CD4-positive, alpha-beta T cell treated with Interleukin-4 for 4 hours (primary cell): ENCODE measurements at places on chromosomes 3 and 15.

DNA sequence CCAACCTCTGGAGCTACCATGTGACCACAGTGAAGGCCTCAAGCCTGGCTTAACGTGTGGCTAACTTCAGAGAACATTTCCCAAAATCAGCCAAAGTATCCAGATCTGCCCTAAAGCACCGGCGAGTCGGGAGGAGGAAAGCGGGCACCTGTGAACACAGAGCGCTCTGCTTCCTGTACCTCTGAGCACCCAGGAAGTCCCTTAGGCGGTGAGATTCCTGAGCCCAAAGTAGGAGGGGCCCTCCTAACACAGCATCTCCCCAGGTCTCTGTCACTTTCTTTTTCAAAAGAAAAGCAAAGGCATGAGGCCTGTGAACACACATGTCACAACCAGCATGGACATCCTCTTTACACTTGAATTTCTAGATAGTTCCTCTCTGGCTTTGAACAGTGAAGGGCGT, 944 bp upstream of the EIF4E3 start:
- peak; percentile 71 for DNase-seq

DNA sequence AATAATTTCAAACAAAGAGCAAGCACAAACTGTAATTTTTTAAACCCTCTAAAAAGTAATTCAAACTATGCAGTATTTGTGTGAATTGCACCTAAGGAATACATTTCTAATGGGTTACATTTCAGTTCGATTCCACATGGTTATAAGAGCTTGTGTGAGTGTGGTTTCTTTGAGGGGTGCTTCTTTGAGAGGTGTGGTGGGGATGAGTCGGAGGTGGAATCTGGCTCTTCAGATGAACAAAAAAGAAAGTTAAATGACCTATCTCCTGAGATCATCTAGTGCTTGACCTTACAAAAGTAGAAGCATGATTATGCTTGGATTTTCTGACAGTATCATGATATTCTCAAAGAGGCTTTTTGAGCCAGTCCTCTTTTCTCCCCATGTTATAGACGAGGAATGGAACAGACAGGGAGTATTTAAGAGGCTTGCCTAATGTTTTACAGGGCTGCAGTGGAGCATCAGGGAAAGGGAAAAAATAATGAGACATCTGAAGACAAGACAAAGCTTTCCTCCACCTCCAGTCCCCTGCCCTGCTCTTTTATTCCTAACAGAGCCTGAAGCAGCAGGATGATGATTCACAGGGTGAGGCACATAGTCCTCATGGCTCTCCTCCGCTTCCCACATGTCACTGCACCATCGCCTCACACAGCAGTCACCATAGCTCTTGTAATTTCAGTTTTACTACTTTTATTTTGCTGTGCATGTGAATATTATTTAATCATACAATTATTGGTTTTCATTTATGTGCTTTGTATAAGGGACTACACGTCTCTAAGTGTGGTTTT, 82.0 kb downstream of the LYSMD4 start:
- DNase-seq: no peak

GRCh38 chr3:11593318-11594034, 50.2 kb downstream of the VGLL4 start:
- DNase-seq: no peak

DNA sequence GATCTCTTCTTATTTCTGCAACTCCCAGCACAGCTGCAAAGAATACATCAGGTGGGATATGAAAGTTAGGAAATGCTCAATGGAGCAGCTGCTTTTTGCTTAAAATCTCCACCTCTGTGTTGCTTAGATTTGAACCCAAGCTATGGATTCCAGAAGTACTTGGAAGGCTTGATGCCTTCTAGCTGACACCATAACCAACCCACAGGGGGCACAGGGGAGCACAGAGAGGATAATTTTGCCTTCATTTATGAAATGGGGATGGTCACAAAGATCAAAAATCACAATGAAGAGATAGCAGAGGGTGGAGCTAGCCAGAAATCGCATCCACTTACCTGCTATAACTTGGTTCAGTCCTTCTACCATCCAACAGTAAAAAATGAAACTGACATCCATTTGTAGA, 75.7 kb downstream of the DUT start:
- DNase-seq: no peak

DNA sequence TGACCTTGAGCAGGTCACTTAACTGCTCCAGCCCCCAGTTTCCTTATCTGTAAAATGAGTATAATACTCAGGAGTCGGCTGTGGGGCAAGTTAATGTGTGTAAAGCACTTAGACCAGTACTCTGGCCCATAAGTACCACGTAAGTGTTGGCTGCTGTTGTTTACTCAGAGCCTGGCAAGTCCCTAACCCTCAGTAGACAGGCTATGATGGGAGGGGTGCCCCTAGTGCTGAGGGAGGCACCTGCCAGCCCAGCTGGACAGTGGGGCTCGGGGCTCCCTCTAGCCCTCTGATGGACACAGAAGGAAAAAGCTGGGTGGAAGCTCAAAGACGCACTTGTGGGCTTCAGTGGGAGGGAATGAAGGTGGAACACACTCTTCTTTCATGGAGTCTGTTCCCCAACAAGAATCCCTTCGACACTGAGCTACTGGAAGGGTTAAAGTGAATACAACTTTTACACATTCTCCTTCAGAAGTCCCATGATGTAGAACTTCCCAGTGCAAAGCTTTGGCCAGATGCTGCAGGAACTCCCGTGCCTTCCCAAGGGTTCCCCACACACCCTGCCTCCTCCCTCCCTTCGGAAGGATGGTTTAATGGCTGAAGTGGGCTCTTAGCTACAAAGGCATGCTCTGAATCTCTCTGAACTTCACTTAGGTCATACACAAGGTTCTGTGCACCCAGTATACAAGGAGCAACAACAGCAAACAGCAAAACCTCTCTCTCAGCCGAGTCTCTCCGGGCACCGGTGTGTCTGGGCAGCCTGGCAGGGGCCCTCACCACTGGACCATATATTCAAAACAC, 25.4 kb downstream of the TMEM44 start:
- no peak for DNase-seq

- no peak for DNase-seq
Observed at GRCh38 chr3:154776549-154777225, 303.4 kb upstream of the MME start.

GRCh38 chr3:58524326-58524888, 12.6 kb downstream of the ACOX2 start:
- DNase-seq: no peak

DNA sequence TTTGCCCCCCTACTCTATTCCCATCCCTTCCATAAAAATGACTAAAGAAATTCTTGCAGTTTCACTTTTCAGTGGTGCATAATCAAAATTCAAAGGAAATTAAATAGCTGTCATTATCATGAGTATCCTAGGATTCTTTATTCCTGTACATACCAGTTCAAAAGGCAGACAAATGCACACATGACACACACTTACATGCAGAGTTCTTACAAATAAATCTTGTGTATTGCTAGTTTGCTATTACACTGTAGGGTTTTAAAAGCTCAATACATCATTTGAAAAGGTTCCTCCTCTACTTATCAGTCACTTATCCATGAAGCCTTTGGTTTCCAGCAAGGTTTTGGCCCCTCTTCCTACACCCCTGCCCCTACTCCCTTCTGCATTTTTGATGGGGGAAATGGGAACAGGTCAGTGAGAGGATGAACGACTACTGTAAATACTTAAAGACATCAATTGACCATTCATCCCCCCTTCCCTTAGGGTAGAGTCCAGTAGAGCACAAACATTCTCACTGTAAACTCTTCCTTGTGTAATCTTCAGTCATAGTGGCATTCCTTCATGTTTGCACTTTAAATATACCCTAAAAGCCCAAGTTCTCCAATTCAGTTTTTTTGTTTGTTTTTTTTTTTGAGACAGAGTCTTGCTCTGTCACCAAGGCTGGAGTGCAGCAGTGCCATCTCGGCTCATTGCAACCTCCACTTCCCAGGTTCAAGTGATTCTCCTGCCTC, 92.6 kb downstream of the SUCLG2 start:
- DNase-seq: no peak

- no peak for DNase-seq
Observed at GRCh38 chr15:40430271-40430805, 10.4 kb upstream of the BAHD1 start.

GRCh38 chr3:65689436-65689835, 349.3 kb downstream of the MAGI1 start:
- DNase-seq: no peak

- no peak for DNase-seq
Observed at GRCh38 chr3:58260733-58261132, 23.1 kb downstream of the ABHD6 start.

DNA sequence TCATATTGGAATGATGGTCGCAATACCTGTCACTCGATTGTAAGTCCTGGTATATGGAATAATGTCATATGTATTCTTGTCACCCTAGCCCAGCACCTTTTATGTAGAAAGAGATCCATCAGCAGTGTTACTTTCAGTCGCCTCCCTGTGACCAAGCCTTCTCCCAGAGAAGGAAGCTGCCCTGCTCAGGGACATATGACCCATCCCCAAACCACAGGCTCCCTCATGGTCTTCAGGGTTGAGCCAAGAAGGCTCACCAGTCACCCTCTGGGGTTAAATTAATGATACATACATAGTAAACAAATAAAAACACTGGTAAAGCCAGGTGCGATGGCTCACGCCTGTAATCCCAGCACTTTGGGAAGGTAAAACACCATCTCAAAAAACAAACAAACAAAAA, 4.6 kb upstream of the MFGE8 start:
- no peak for DNase-seq

DNA sequence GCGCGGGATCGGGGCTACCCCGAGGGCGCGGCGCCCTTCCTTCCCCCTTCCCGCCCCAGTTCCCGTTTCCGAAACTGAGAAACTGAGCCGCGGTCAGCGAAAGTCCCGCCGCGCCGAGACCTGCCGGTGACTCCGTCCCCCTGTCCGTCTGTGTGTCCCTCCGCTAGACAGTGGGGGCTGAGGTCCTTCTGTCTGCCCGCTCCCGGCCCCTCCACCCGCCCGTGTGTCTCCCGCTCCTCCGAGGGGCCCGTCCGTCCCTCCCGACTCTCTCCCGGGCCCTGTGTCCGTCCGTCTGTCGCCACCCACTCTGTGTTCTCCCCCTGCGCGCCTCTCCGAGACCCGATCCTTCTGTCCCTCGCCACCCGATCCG, 426 bp downstream of the PRKCD start:
- DNase-seq: no peak

DNA sequence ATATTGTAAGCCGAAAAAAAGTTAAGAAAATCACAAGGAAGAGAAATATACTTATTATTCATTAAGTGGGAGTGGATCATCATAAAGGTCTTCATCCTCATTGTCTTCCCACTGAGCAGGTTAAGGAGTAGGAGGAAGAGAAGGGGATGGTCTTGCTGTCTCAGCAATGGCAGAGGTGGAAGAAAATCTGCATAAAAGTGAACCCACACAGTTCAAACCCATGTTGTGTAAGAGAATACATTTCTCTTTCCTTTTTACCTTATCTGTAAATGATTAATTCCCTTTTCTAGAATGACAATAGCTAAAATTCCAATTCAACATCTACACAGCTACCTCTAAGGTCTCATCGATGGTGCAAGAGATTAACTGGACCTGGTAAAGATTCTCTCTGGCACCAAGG, 904.6 kb downstream of the EPHA3 start:
- no peak for DNase-seq

- no peak for DNase-seq
Observed at GRCh38 chr3:106168962-106169750, 300.3 kb upstream of the CBLB start.

GRCh38 chr15:49875392-49875791, 243.6 kb downstream of the ATP8B4 start:
- no peak for DNase-seq

DNA sequence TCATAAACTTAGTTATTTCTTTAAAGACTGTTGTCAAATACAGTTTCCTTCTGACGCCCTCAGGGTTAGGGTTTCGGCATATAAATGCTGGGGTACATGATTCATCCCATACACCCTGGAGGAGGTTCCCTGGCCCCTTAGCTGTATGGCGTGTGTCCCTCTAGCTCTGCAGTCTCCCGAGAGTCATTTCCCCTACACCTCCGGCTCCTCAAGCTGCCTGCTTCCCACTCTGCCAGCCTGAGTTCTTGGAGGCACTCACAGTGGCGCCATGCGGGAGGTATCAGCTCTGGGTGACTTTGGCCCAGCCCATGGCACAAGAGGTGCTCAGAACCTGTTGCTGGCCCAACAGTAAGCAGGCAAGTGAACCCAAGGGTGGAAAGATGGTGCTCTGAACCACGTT, 70.2 kb upstream of the TRPM1 start:
- no peak for DNase-seq

DNA sequence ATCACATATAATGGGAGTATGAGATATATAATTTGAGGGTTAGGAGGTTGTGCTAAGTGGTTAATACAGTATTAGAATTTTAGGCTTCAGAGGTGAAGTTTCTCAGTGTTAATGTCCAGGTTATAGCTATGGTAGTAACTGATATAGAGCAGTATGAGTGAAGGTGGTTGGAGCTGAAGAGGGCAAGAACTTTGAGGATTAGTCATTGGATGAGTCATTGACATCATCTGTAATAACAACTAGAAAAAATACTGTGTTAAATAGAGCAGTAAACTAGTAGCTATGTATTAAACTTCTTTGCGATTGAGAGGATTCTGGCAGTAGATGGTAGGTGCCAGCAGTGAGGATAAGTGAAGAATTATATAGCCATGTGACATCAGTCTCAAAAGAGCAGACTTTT, 47.5 kb upstream of the EIF3J start:
- peak; percentile 33 for DNase-seq

- no peak for DNase-seq
Observed at GRCh38 chr15:35028235-35028984, 40.3 kb upstream of the ZNF770 start.

DNA sequence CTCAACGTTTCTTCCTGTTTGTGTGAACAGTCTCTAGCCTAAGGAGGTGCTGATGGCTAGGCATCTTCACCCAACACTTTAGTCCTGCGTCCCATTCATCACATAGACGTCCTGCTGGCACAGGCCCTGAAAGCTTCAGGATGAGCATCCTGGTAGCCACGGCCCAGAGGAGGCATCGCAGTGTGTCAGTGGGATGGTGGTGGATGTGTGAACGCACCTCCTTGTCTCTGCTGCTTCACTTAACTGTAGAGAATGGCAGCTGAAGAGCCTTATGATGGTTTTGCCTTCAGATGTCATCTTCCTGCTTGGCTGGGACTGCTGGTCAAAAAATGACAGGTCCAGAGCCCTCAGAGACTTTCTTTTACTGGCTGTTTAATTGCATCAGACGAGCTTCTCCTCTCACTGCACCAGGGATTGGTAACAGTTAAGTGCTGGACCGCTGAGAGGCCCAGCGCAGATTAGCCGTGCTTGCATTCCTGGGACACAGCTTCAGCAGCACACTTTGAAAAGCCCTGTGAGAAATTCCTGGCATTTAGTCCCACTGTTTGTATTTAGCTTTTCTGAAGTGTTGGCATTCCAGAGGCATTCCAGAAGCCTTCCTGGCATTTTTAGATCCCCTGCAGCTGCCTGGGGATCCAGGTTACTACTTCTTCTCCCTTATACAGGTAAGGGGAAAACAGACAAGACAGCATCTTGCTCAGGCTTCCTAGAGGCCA, 132.4 kb upstream of the PLXNA1 start:
- DNase-seq: no peak
